Aorta (tissue), 5 donors: ENCODE measurements at places on chromosomes 3 and 15.

DNA sequence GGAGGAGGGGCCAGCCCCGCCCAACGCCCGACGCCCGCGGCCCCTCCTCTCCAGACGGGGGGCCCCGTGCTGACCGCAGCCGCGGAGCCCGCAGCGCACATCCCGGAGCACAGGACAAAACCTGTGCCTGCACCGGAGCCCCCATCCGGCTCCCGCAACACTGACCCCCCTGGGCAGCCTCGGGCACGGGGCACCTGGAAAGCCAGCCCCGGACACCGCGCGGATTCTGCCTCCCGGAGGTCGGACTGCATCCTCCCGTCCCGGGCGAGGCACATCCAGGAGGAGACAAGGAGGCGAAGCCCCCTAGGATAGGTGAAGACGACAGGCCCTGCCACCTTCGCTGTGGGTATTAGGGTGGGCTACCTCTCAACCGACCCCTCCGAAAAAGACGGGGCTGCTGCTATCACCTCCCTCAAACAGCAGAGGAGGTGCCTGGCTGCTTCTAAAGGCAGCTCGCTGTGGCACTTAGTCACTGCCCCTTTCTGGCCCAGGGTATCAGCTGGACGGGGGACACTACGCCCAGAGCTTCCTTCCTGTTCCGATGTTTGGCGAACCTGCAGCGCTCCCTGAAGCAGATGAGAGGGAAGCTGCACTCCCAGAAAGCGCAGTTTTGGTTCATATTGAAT is 10.6 kb downstream of the XXYLT1 start:
- peak overlapping the region; percentile 58 for H3K4me3 ChIP-seq
- no peaks in the 10 kb centered on the region for H3K36me3 ChIP-seq
- H3K27ac ChIP-seq: no peak overlapping the region
- H3K27me3 ChIP-seq: no peaks in the 10 kb centered on the region
- no peaks in the 10 kb centered on the region for H3K4me1 ChIP-seq

DNA sequence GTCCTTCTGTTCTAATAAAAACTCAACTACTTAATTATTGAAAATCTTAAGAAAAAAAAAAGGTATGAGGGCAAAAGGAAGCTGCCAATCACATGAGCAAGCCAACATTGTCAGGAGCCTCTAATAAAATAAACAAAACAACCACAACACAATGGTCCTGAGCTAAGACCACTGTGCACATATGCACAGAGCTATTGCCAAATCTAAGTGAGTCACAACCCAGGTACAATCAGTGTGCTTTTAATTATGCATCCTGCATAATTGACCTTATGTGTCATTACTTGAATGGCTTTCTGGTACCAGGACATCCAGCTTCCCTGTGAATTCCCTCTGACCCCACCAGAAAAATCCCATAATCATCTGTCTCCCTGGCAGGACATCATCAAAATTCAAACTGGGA is 639.8 kb downstream of the MAGI1 start:
- DNase-seq: no peak
- no peaks in the 10 kb centered on the region for H3K4me1 ChIP-seq
- H3K36me3 ChIP-seq: no peaks in the 10 kb centered on the region

DNA sequence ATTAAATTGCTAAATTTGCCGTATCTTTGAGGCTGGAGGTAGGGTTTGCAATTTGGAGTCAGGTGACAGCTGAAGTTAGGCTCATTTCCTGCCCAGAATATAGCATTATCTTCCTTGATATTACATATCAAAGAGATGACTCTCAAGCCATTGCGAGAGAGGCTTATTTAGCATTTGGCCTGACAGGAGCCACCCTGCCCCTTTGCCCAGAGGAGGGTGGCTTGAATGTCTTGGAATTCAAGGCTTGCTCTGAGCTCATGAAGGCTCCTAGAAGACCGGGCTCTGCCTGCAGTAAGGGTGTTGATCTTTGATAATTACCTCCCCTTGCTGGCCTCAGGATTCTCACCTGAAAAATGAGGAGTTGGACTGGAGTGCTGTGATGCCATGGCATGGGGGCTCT is 251.4 kb upstream of the C2CD4B start:
- no peaks in the 10 kb centered on the region for H3K27me3 ChIP-seq
- H3K27ac ChIP-seq: peak overlapping the region; percentile 83
- H3K4me3 ChIP-seq: no peak overlapping the region
- no peak for DNase-seq

- no peaks in the 10 kb centered on the region for H3K36me3 ChIP-seq
- peak overlapping the region; percentile 5 for H3K27ac ChIP-seq
- no peaks in the 10 kb centered on the region for H3K4me1 ChIP-seq
- no peaks in the 10 kb centered on the region for H3K27me3 ChIP-seq
- peak; percentile 44 for DNase-seq
- H3K4me3 ChIP-seq: no peak overlapping the region
These were observed 96.0 kb downstream of the VPS8 start for GRCh38 chr3:184907681-184908649.

GRCh38 chr15:69753867-69754266 is 301.2 kb downstream of the RPLP1 start:
- H3K36me3 ChIP-seq: no peaks in the 10 kb centered on the region
- H3K4me3 ChIP-seq: no peak overlapping the region
- H3K27me3 ChIP-seq: no peaks in the 10 kb centered on the region
- H3K27ac ChIP-seq: no peak overlapping the region
- no peak for DNase-seq
- no peaks in the 10 kb centered on the region for H3K4me1 ChIP-seq
